Neural progenitor cell (in vitro differentiated cells): ENCODE measurements at places on chromosomes 3 and 15. TPM values are rescaled to one million over a fixed set of nuclear protein-coding genes. Genes with fewer than 3 reads are reported as not detected.
A peak's percentile ranks its signal among the peaks of the same experiment; 100 is the strongest.

DNA sequence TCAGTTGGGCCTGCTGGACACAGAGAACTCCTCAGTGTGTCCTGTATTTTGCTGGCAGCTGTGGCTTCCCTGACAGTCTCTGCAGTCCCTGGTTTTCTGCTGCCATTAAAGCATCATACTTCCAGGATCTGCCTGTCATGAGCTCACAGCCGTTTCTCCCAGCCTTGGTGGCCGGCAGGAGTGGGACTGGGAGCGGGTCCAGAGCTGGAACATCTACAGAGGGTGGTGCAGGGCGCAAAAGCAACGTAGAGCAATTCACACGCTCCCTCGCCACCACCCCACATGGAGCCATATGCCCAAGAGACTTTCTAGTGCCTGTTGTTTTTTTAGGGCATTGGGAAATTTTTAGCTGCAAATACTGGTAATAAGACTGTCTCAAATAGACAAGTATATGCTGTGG lies 33.6 kb downstream of the ABTB1 start:
- peaks cover 10% of the 10 kb centered on the region for H3K4me1 ChIP-seq
- no peaks in the 10 kb centered on the region for H3K27me3 ChIP-seq
- no peaks in the 10 kb centered on the region for H3K36me3 ChIP-seq
- DNase-seq = no peak
- no peak overlapping the region for H3K27ac ChIP-seq
- H3K4me3 ChIP-seq = no peak overlapping the region

Gene PODXL2
- total RNA-seq = 18.4 and 43.8 TPM in 2 replicates

DNA sequence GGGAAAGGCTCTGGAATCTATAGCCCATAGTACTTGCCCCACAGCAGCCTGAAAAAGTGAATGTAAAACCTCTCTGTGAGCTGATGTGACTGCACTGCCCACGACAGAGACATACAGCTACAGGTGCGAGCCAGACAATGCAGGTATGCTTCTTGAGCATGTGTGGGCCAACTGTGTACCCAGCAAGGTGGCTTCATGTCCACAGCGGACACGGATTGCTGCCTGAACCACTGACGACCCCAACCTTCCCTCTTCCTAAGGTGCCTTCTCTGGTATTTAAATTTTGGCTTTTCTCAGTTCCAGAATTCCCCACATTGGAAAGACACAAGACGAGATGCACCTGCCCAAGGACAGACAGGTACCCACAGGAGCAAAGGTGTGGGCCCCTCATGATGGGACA lies 65.8 kb downstream of the SCN5A start:
- DNase-seq = no peak
- no peaks in the 10 kb centered on the region for H3K36me3 ChIP-seq
- no peaks in the 10 kb centered on the region for H3K4me1 ChIP-seq
- H3K27ac ChIP-seq = no peak overlapping the region
- H3K4me3 ChIP-seq = no peak overlapping the region
- H3K27me3 ChIP-seq = no peaks in the 10 kb centered on the region

Gene FANCD2OS
- not detected in 2 replicates for total RNA-seq

- peak overlapping the region; percentile 83 for H3K27ac ChIP-seq
- H3K4me1 ChIP-seq = peaks cover 14% of the 10 kb centered on the region
- no peaks in the 10 kb centered on the region for H3K36me3 ChIP-seq
These were observed 31.3 kb downstream of the SNRK start for GRCh38 chr3:43317461-43318316.
